Activated naive CD8-positive, alpha-beta T cell treated with anti-CD3 and anti-CD28 coated beads, Interleukin-2, amount 10 ng/mL, durations not matched to agents 7 days and 5 days (primary cell): ENCODE measurements at places on chromosomes 13 and 19. TPM values are rescaled to one million over a fixed set of nuclear protein-coding genes. Genes with fewer than 3 reads are reported as not detected.

GRCh38 chr13:39602614-39603366 lies at the start of gene LHFPL6:
TSS of gene LHFPL6 (minus strand) at chr13:39603193.
- peak; percentile 67 for DNase-seq

GRCh38 chr19:10553943-10554381 lies 10.3 kb downstream of the ATG4D start:
- DNase-seq, result peak; percentile 84

DNA sequence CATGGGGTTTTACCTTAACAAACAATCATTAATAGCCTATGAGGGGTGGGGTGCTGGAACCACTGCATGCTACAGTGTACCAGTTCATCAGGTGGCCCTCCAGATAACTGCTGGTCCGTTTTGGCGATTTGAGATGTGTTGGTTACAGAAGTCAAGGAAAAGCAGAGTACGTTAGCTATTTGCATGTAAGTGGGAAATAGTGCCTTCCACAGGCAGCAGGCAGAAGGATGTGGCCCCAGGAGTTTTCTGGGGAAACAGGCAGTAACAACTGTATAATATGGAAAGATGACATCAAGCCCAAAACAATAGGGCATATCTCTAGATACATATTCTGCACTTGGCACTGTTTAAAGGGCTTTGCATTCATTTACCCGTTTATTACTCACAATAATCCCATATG lies 245.7 kb downstream of the COL4A1 start:
- DNase-seq, result no peak

- DNase-seq, result no peak
These were observed 8.4 kb downstream of the CD22 start for GRCh38 chr19:35337097-35337983.

DNA sequence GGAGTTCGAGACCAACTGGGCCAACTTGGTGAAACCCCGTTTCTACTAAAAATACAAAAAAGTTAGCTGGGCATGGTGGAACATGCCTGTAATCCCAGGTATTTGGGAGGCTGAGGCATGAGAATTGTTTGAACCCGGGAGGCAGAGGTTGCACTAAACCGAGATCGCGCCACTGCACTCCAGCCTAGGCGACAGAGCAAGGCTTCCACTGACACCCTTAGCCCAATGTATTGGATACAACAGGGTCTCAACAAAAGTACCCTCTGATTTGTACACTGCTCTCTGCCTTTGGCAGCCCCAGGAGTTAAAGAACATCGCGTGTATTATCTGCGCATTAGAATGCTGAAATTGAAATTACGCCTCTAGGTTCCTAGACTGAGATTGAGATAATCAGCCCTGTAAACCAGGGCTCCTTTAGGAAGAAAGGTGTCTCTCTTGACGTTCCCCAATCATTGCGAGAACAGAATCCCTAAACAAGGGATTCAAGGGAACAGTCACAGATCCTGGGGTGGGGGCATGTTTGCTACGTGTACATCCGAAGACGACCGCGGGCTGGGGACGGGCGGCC lies 21.9 kb downstream of the IPO5 start:
- no peak for DNase-seq

DNA sequence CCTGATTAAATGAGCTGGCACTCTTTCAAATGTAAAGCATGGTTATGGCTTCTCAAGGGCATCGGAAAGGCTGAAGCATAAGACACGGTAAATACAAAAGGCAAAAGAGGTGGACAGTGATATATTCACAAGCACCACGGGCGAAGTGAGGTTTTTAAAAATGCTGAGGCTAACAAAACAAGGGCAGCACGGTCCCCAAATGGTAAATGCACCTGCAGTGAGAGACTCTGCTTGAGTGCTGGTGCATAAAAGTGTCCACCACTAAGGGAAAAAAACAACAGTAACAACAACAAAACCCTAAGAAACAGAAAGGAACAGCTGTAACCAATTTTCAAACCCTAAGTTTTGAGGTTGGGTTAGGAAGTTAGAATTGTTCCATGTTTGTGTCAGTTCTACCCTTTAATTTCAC lies 234.9 kb downstream of the PCDH9 start:
- no peak for DNase-seq

DNA sequence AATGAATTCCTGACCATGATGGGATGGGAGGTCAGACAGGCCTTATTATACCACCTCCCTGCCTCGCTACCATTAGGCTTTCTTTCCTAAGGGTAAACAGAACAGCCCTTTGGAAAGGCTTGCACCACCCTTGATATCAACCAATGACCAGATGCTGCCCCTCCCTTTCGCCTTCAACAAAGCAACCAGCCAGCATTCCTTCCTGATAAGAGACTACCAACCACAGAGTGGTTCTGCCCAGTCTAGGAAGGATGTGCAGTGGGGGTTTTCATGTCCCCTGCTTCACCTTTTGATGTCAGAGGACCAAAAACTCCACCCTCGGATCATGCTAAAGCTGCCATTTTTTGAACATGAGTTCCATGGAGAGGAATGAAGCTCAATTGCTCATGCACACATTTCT lies 21.7 kb downstream of the TEX30 start:
- DNase-seq, result no peak

GRCh38 chr13:33263976-33264619 lies 21.5 kb downstream of the STARD13 start:
- no peak for DNase-seq

DNA sequence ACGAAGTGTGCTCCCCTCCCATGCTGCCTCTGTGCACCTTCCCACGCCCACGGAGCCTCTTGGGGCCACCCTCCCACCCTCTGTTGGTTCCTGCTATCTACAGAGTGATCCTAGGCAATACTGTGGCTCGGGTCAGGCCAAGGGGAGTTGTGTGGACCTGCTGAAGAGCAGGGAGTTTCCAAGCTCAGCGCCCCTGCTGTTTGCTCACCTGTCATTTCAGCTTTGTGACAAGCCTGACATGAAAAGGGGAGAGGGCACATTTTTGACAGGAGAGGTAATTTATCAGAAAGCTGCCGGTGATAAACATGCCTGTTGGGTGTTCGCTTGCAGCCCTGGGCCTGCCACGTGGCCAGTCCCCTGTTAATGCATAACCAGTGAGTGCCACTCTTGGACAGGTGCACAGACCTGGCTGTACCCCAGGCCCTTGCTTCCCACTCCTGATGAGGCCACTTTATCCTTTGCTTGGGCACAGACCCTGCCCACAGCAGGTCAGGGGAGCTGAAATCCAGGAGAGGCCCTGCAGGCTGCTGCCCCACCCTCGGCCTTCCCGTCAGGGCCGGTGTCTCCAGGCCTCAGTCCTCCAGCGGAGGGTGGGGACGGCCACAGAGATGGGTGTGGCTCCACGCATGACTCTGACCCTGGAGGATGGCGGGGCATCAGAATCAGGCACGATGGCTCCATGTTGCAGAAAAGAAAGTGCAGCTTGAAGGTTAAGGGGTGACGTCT lies 201.5 kb upstream of the GPR12 start:
- no peak for DNase-seq

DNA sequence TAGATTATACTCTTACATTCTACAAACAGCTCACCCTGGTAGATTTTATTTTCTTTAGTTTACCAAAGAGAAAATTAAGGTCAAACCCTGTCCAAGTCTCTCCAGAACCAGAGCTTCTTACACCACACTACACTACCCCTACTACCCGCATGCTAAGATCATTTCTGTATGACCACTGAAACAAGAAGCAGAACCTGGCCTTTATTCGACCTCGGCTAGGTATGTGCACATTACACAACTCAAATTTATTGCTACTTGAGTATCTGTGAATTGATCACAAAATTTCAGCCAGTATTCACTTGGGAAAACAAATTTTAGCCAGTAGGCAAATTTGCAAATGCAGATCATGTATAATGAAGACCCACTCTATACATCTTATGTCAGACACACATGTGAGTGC lies 2437.0 kb downstream of the PCDH9 start:
- no peak for DNase-seq

DNA sequence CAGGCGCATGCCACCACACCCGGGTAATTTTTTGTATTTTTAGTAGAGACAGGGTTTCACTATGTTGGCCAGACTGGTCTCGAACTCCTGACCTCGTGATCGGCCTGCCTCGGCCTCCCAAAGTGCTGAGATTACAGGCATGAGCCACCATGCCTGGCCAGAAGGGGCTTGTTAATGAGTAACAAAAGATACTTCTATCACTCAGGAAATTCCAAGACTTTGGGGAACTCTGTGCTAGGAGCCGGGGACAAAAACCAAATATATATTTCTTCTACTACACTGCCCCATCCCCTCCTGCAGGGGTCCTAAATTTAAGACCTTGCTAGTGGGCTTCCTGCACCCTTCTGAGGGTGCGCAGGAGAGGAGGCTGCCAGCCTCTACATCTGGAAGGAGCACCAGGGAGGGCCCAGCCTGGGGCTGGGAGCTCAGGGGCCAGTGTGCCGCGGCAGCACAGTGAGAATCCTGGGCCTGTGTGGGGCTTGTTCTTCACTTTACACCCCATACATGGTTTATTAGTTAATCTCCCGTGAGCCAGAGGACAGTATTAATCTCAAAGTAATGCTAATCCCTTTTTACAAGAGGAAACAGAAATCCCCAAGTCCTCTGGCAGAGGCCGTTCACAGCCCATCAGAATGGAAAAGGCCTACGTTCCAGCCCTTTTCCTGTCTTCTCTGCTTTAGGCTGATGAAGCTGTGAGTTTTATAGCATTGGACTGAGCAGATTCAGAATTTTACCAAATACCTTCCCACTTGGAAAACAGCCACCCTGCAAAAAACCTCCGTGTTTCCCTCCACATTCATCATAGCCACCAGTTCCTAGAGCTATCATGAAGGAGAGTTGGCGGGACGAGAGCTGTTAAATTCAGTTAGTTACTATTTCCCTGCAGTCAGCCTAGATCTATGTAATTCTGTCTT lies 44.4 kb upstream of the NPAS1 start:
- DNase-seq, result no peak

DNA sequence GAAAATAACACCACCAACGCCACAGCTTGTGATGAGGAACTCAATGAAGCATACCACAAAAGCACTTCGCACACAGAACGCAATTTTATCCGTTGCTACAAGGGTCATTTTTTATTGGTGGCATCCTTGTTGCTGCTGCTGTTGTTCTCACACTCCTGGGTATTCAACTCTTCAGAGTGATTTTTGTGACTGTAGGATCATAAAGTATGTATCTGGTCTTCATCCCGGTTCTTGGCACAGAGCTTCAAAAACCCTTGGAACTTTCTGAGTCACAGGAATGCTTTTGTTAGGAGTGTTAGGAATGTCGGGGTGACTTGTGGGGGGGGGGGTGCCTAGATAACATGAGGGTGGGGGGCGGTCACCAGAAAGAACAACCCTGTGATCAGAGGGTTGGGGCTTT lies 108.4 kb downstream of the ZNF557 start:
- no peak for DNase-seq

GRCh38 chr19:33503030-33503429 lies 18.6 kb downstream of the PEPD start:
- DNase-seq, result no peak

- no peak for DNase-seq
These were observed 23.0 kb downstream of the NFIX start for GRCh38 chr19:13018035-13018914.

- no peak for DNase-seq
These were observed 19.5 kb downstream of the NUFIP1 start for GRCh38 chr13:44969551-44970484.

GRCh38 chr13:31699650-31700049 lies 39.7 kb upstream of the RXFP2 start:
- DNase-seq, result no peak

DNA sequence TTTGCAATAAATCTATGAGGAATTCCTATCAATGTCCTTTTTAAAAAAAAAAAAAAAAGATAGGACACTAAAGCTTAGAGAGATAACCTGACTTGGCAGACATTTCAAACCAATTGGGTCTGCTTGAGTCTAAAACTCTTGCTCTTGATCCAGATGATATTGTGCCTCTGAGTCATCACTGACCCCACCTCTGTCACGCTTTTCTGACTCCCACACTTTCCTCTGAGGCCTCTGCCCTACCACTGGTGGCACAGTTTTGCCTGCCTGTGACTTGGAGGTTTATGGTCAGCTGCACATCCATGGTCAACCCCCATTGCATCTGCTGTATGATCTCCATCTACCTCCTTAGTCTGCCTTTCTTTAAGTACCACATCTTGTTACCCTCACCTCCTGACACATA lies 328.7 kb downstream of the SPRY2 start:
- DNase-seq, result no peak

GRCh38 chr19:20840371-20840770 lies 64.3 kb downstream of the ZNF66 start:
- DNase-seq, result no peak

Gene PRDX2
- 170 TPM for total RNA-seq

Gene ZNF578
- 4.7 TPM for total RNA-seq

Gene CASP14
- not detected for total RNA-seq

Gene KLK15
- total RNA-seq, result not detected

Gene CEACAM16
- total RNA-seq, result not detected

Gene CCL25
- 15.9 TPM for total RNA-seq
